ENCODE measurements at places on chromosomes 13 and 19.

GRCh38 chr13:111275382-111275781 is 45.1 kb upstream of the TEX29 start:
- DNase-seq, result no peak

DNA sequence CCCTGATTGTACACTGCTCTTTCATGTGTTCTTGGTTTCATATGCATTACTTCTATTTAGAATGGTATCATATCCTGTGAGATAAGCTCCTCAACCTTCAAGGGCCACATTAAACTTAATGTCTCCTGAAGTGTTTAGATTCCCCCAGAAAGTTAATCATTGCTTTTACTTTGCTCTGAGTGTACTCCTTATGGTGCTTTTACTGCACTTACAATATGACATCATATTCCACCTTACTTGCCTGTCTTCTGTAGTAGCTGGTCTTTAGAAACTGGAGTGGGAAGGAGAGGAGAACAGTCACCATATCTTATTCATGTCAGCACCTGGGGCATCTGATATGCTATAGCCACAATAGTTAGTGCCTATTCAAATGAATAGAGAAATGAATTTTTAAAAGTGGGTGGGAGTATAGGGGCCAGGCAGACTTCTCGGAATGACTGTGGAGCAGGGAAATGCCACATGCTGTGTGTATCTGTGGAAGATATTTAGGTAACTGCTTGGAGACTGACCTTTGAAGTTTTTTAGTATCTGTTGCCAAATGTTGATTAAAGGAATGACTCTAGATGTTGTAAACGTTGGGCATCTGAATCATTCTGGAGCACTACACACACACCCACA is 40.2 kb downstream of the SLAIN1 start:
- no peak for DNase-seq

DNA sequence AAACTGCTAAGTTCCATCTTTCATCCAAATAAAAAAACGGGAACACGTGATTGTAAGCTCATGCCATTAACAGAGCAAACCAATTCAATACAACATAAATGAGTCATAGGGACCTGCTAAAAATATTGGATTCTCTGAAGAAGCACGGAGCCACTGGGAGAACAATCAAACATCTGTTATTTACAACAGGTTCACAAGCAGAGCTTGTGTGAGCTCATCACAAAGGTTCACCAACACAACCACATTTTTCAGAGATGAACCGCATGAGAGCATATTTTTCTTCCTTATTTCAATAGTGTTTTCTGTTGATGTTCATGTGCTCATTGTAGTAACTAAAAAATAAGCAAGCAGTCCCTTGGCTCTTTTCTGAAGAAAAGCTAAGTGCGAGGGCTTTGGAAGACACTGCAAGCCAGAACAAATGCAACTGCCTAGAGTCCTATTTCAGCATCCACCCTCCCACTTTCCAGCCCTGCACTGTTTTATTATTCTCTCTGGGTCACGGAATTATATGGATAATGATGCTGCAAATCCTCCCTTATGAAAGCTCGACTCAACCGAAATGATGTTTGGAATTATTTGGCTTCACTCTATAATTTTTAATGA is 545.8 kb downstream of the LIG4 start:
- DNase-seq, result no peak

- no peak for DNase-seq
These were observed 2.6 kb downstream of the ZBTB7A start for GRCh38 chr19:4064149-4064495.

DNA sequence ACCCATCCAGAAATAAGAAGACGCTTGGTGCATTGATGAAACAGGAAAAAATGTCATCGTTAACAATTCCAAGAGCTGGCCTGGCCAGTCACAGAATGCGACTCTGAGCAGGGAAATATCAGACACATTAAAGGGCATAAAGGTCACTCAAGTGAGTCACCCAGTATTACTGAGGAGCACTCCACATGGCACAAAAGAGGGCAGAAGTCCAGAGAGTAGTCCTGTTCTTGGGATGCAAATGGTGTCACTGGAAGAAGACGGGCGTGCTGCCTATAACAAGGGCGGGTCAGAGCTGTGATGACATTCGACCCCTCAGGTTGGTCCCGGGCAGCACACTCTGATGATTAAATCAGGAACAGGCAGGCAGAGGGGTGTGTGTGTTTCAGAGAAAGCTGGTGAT is 720.3 kb downstream of the UQCRFS1 start:
- DNase-seq, result no peak

DNA sequence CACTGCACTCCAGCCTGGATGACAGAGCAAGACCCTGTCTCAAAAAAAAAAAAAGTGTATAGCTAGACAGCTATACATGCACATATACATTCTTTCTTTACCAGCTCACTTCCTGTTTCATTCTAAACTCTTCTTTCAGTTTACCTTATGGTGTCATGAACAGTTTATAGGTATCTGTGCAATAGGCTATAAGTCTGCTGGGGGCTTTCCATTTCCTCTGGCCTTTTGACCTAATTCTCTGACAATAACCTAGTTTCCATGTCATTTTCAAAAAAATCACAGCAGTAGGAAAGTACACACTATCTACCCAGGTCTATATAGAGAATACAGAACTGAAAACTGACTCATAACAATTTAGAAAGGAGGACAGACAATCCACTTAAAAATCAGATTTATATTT is 24.4 kb upstream of the URAD start:
- DNase-seq, result no peak

GRCh38 chr13:31377946-31378345 is 178.2 kb downstream of the B3GLCT start:
- DNase-seq, result no peak

GRCh38 chr19:55275851-55276719 is 3.8 kb downstream of the HSPBP1 start:
- peak; percentile 95 for DNase-seq

GRCh38 chr19:49840321-49840720 is 10.6 kb upstream of the PTOV1 start:
- DNase-seq, result no peak

- no peak for DNase-seq
These were observed 116.6 kb upstream of the KLF12 start for GRCh38 chr13:74250738-74251190.

DNA sequence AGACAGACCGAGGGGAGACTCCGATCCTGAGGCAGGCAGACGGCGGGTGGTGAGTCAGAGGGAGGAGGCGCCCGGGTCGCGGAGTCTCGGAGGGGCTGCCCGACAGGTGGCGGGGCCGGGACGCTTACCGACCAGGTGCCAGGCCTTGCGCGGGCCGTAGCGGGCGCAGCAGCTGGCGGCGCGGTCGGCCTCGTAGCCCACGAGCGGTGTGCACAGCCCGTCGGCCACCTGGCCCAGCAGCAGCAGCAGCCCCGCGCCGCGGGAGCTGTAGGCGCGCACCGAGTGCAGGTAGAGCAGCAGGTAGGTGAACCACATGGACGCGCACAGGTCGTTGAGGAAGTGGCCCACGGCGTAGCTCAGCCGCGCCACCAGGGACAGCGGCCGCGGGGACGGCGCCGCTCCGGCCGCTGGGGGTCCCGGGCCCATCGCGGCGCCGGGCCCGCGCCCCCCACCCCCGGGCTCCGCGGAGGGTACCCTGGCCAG is 367 bp downstream of the MFSD12 start:
- peak; percentile 70 for DNase-seq

- no peak for DNase-seq
These were observed 16.1 kb upstream of the ZNF274 start for GRCh38 chr19:58166708-58167280.

- no peak for DNase-seq
These were observed 24.9 kb downstream of the RCBTB2 start for GRCh38 chr13:48508011-48508410.

DNA sequence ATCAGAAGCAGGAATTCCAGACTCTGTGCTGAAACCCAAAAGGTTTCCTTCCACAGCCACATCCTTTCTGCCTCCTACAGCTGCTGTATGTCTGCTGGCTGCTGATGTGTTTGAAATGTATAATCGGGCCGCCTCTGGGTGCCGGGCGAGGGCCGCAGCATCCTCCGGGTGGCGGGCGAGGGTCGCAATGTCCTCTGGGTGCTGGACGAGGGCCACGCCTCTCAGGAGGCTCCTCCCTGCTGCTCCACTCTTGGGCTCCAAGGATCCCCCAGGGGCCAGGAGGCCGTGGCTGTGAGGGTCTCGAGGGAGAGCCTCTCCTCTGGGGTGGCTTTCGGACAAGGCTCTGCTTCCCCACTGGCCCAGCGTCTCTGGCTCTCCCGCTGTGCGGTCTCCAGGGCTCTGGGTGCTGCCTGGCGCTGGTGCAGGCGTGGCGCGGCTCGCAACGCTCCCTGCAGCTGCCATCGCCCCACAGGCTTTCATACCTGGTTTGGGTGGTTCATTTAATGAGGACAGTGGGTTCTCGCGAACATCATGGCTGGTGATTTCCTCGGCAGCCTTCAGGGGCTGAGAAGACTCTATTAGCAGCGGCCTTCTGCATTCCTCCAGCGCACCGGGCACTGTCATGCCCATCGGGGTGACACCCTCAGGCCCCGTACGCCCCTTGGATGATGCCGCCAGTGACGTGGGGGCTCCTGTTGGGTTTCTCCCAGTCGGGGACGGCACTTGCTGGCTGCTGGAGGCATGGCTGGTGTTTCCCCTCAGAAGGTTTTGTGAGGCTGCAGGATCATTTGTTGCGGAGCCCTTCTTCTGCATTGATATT is 41.8 kb upstream of the GRTP1 start:
- DNase-seq, result no peak

DNA sequence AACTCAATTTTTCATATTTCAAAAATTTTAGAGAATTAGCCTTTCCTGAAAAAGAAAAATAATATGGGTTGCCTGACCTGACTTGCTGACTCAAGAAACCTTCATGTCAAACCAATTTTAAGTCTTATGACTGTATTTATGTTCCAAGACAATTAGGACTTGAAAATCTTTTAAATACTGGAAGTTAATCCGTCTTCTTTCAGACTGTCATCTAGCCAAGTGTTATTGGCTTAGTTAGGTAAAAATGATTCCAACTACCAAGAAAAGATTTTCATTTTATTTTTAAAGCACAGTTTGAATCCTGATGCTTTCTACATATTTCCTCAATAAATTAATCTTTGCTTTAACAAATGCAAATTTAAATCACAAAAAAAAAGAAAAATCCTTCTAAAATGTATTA is 337.6 kb downstream of the SLITRK6 start:
- DNase-seq, result no peak

DNA sequence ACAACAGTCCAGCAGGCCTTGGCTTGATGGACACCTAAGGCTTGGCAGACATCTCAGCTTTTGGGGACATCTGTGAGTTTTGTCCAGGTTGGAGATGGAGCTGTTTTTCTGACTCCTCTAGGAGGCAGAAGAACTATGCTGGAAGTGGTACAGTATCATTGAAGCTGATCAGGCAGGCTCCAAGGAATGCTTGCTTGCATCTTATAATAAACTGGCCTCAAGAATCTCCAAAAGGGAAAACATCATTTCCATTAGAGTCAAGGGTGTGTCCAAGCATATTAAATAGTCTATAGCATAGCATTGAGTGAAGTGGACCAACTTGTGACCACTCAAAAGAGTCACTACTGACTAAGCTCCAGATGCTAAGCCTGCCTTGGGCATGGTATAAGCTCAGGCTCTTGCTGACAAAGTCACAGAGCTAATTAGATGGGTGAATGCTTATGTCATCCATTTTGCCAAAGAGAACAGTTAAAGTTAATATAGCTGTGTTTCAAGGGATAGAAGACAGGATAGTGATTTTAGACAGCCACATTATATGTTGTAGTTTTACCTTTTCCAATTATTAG is 216.0 kb downstream of the DNAJC15 start:
- no peak for DNase-seq

DNA sequence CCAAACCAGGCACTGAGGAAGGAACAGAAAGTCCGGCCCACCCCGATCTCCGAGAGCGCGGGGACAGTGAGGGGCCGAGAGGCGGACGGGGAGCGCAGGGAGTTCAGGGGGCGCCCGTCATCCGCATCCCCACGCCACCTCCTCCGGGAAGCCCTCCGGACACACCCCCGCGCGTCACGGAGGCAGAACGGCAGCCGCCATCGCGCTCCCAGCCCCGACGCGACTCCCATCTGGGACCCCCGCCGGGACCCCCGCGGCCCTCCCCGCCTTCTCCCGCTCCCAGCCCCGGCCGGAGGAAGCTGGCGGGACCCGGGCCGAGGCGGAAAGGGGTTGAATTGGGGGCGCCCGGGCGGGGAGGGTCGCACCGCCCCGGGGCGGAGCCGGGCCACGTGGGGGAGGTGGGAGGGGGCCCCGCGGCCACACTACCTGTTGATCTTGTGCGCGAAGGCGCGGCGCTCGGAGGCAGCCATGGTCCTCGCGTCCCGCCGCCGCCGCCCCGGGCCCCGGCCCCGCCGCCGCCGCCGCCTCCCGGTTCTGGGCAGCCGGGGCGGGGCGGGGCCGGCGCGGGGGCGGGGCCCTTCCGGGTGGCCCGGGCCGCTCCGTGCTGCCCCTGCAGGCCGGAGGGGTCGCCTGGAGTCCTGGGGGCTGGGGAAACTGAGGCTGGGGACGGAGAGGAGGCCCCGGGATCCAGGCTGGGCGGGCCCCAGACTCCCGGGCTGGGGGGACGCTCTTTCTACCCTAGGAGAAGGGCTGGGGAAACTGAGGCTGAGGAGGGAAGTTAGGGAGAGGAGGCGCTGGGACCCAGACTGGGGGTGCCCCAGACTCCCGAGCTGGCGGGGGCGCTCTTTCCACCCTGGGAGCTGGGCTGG is at the start of gene DOCK6:
Gene DOCK6 (minus strand): TSS at position 554 of the 869 bp plus-strand sequence. CDS start 84 bp downstream, at position 470.
- DNase-seq, result peak; percentile 60

DNA sequence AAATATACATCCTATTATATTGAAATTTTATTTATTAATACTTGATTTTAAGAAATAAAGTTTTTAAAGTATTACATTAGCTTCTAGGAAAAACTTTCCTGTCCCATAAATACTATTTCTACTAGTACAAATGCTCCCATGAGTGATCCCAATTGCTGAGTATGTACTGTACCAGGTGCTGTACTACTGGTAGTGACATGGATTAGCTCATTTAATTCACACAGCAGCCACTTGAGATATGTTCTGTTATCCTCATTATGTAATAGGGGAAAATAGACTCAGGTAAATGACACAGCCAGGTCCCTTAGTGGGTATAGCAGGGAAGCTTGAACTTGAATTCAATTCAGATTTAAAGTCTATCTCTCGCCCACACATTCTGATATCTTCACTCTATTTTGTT is 363.1 kb downstream of the FGF14 start:
- DNase-seq, result no peak

GRCh38 chr13:40121722-40122121 is 466.3 kb downstream of the COG6 start:
- DNase-seq, result no peak

DNA sequence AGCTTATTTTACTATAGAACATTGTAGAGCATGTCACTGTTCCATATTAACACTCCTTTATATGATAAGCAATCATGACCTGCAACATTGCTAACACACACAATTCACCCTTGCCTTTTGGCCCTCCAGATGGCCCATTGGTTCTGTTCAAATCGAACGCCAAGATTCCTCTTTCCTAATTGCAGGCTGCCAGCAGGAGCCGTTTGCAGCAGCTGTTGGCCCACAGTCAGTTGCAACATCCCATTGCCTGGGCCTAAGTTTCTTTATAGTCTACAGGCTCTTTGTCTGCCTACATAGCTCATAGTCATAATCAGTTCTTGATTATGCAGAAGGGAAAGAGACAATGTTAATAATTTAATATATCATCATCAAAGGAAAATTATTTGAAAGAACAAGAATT is 37.6 kb downstream of the KCTD12 start:
- no peak for DNase-seq

All from Karpas-422 (cell line).